ENCODE measurements at places on chromosomes 1 and 21.

DNA sequence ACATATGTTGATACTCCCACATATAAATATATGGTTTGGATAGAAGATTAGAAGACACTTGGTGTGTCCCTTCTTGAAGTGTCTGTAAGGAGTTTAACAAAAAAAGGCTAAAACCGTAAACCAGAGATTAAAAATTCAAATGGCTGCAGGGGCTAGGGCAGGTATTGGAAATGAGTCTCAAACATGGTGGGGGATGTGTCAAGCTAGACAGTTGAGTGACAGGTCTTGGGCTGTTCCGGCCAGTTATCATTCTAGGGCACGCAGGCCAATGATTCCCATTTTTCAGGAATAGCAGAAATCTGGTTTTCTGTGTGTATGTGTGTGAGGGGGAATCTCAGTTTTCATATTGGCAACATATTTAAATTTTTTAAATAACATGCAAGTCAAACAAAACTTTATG is 77.2 kb downstream of the AK4 start:
- no peak for DNase-seq

DNA sequence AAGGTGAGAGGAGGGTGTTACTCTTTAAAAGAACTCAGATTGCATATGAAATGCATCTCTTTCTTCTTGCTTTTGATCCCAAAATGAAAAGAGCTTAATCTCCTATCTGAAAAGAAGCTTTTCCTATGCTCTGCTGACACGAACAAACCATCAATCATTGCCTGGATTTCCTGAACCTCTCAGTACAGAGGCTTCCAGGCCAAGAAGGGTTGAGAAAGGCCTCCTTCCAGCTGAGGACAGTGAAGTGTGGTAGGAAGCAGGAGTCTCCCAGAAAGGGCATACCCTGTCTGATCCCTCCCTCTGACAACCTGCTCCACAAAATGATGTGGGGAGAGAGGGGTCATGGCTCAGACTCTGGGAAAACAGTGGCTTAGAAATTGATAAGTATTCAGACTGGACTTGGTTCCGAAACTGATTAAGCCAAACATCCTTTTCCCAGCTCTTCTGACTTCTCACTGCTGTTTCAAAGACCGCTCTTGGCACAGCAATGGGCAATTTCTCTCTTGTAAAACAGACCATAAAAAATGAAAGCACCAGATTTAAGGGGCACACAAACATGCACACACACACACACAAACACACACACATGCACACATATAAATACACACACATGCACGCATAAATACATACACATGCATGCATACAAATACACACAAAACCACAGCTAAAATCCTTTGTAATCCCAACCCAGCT is 310.3 kb downstream of the SIPA1L2 start:
- no peak for DNase-seq

GRCh38 chr21:26106562-26106961 is 64.0 kb downstream of the APP start:
- DNase-seq: no peak

GRCh38 chr1:153626904-153627714 is at the start of gene S100A13:
Gene S100A13 (minus strand): TSS chr1:153627505. CDS start chr1:153626472, 1,033 bp downstream.
- no peak for DNase-seq
